ENCODE measurements at places on chromosomes 13 and 19.

GRCh38 chr19:1629256-1629808 is 23.1 kb downstream of the TCF3 start:
- no peak for DNase-seq

- DNase-seq: peak; percentile 56
These were observed 716 bp upstream of the ZNF420 start for GRCh38 chr19:37077501-37077933.

DNA sequence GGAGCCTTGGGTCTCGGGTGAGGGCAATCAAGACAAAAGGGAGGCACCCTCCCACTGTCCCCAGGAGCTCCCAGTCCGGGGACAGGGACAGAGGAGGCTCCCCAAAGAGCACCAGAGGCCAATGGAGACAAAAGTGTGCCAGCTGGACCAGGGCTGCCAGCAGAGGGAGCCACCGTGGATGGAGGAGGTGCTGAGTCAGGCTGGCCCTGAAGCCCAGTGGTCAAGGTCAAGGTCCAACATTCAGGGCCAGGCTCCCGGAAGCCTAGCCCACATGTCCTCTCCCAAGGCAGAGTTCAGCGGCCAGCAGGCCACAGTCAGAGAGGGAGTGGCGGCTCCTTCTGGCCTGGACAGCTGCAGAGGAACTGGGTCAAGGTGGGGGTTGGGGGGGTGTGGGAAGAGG is 8.4 kb downstream of the COL5A3 start:
- DNase-seq: no peak

- no peak for DNase-seq
These were observed 312.9 kb upstream of the SLITRK5 start for GRCh38 chr13:87358319-87358718.

GRCh38 chr13:98664047-98664446 is 87.1 kb upstream of the STK24 start:
- no peak for DNase-seq

- no peak for DNase-seq
These were observed 44.0 kb downstream of the SUGP2 start for GRCh38 chr19:18989316-18989715.

DNA sequence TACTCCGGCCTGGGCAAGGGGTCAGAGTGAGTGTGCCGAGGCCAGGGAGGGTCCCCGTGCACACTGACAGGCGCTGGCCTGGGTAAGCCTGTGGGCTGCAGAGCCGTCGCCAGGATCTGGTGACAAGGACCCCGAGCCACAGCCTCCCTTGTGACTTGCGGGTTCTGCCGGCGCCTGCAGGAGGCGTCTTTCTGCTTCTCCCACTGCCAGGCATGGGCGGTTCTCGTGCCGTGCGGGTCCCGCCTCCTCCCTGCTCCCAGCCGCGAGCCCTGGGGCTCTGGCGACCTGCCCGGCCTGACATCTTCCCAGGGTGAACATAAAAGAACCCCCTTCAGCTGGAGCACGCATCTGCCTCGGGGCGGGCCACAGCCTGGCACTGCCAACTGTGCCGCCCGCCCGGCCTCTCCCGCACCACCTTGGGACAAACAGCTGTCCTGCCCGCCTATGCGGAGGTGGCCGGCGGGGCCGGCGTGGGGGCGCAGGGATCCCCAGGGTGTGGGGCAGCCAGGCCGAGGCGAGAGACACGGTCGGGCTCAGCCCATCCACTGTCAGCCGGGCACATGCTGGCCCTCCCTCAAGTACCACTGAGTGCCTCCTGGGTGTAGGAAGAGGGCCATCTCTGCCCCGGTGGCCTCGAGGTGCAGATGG is 1.5 kb upstream of the HCN2 start:
- DNase-seq: peak; percentile 90

- no peak for DNase-seq
These were observed 17.4 kb downstream of the NALCN start for GRCh38 chr13:101398920-101399319.

- DNase-seq: peak; percentile 72
These were observed 25.0 kb upstream of the FXYD3 start for GRCh38 chr19:35090506-35091214.

- DNase-seq: no peak
These were observed 22.6 kb downstream of the THSD1 start for GRCh38 chr13:52383366-52383765.

Measured in Kasumi-1 (cell line).